ENCODE measurements at places on chromosomes 2 and 18.

- DNase-seq, result no peak
Observed at GRCh38 chr2:217103752-217104545, 244.1 kb upstream of the TNP1 start.

GRCh38 chr2:36456227-36457175 lies 100.9 kb downstream of the CRIM1 start:
- DNase-seq, result peak; percentile 62

GRCh38 chr2:105723431-105723830 lies 21.3 kb upstream of the NCK2 start:
- no peak for DNase-seq

DNA sequence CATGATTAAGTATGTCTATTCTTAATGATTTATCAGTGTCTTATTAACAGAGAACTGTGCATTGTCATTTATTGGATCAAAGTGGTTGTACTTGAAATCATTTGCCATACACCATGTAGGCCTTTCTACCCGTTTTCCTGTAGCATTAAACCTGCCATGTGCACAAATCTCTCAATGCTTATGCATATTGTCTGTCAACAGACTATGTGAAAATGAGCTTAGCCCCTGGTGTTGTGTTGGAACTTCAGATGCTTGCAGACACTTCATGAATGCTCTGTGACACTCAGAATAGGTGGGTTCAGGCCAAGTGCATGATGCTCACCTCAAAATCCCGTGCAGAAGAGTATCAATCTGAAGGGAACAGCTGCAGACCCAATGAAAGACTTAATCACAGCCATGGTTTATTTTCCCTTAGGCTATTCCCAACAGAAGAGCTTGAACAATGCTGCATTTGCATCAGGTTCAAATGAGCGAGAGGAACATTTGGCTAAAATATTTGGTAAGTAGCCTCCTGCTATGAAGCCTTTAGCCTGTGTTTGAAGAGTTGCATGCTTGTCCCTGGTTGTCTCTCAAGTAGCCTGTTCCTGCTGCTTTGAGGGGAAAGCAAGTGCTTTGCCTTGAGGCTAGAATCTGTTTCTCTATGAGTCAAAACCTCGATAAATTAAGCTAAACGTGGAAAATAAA lies 6.1 kb downstream of the C2orf92 start:
- no peak for DNase-seq

DNA sequence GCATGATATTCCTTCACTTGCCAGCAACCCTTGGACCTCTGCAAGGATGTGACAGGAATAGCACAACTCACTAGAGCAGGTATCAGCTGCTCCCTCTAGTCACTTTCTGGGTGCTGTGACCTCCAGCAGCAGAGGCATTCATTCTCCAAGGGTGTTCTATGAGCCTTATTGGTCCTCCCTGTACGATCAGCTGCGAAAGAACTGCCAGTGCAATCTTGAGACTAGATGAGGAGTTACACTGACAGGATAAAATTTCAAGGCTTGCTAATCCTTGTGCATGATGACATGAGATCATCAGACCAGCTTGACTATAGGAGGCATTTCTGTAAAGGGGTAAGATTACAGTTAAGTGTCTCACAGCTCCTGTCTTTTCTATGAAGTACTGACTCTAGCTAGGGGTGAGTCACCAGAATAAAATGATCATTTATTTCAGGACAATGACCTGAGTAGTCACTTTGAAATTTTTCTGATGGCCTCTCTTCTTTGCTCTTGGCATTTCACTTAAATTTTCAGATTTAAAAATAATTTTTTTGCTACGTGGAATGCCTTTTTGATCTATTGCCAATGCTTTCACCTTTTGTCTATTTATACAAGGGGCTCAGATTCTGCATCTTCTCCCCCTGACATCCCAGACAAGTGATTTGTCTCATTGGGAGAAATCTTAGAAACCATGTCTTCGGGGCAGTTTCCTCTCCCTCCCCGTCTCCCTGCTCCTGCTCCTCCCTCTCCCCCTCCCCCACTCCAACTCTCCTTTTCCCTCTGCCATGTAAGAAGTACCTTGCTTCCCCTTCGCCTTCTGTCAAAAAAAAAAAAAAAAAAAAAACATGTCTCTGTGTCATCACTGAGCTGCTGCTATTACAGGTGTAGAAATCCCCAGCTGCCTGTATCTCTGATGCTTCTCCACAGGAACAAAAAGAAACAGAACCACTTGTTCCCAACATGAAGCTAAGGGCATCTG lies 49.2 kb upstream of the FRZB start:
- DNase-seq, result no peak

DNA sequence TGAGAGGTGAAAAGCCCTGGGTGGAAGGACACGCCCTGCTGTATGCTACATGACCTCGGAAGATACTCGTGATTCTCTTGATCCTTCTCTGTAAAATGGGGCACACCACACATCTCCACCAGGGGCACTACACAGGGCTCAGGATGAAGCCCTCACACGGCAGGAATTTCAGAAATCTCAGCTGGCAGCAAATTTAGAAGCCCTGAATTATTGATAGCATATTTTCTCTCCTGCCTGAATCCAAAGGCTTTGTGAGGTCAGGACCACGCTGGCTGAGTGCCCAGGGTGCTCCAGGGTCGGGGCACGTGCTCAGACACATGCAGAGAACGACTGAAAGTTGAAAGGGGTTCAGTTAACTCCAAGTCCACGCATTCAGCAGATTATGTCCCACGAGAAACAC lies 42.1 kb upstream of the GALR1 start:
- no peak for DNase-seq

DNA sequence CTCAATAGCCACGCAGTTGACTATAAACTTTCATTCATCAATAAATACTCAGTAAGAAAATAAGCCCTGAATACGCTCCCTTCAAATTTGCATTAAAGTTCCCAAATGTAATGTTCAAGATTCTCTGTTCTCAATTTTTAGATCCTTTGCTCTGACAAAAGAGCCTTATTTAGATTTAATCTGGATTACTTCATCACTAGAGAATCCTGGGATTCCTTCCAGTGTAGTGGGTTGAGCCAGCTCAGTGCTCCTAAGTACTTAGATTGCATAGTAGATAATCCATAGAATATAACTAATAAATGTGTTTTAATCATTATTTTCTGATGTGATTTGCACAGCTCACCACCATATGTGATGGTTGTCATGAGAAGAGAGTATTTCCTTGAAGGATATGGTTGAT lies 1286.2 kb downstream of the SUCLG1 start:
- DNase-seq, result no peak

DNA sequence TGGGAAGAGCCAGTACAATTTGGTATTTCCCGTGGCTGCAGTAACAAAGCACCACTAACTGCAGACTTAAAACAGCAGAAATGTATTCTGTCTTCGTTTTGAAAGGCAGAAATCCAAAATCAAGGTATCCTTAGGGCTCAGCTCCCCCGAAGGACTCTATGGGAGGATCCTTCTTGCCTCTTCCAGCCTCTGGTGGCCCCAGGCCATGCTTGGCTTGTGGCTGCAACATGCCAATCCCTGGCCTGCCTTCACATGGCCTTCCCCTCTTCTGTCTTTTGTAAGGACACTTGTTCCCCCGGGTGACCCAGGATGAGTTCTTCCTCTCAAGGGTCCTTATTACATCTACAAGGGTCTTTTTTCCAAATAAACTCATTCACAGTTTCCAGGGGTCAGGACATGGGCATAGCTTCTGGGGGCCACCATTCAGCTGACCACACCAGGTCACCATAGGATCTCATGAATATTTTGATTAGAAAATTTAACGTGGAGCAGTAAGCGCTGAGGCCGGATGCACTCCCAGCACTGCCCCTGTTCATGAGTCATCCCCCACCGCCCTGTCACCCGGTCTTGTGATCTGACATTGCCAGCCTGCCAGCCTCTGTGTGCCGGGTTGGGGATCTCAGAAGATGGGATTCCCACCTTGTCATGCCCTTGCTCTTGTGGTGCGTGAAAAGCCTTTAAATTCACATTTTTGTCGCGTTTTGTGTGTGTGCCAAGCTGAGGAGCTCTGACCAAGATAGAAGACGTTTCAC lies 61.2 kb upstream of the B3GNT7 start:
- no peak for DNase-seq

DNA sequence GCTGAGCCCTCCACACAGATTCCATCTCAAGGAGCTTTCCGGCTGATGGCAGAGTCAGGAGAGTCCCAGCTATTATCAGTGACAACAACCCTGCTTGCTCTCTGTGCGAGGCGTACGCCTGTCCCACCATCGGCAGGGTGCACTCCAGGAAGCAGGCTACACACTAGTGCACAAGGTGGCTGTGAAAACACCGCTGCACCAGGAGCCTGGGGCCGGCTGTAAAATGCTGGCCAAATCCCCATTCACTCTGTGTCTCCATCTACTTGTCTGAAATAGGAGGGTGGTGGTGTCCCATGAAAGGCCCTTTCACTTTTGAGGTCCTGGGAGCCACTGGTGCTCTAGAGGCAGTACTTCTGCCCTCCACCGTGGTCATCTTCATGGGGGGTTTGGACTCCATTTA lies 183.2 kb upstream of the SMAD2 start:
- DNase-seq, result no peak

DNA sequence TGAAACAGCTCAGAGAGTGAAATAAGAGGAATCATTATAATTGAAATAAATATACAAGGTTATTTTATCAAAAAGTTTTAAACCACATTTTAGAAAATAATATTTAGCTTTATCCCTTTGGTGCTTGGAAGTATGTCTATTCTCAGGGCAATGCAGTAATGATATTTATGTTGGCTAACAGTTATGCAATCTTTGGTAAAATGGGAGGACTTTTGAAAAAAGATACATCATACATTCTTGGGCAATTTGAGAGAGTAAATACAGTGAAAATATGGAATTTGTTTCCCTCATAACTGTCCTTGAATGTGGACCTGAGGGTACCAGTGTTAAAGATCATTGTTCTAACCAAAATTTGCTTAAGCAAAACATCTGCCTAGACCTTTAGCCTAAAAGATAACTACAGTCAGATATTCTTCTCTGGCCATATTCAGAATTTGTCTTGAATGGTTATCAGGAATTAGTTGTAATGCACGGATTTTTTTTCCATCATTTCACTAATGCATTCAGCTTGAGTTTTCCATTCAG lies 137.2 kb downstream of the LRRTM1 start:
- DNase-seq, result no peak

- DNase-seq, result no peak
Observed at GRCh38 chr2:55200416-55200815, 31.7 kb downstream of the CLHC1 start.

GRCh38 chr18:69885841-69886531 lies 61.7 kb downstream of the CD226 start:
- DNase-seq, result no peak

GRCh38 chr2:61993422-61994024 lies 88.0 kb downstream of the COMMD1 start:
- DNase-seq, result no peak

DNA sequence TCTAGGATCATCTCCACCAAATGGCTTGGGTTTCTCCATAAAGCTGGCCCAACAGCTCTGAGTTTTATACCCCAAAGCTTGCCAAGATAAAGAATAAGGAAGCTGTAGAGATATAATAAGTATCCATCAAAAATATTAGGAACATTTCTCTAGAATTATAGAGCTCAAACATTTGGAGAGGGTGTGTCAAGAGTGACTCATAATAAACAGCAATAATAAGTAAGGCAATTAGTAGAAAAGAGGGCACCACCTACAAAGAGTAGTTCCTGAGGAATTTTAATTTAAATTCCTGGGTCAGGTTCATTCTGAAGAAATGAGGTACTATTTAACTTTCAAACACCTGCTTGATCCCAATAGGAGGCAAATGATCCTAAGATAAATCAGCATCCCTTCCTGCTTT lies 41.4 kb upstream of the NCKAP5 start:
- no peak for DNase-seq

DNA sequence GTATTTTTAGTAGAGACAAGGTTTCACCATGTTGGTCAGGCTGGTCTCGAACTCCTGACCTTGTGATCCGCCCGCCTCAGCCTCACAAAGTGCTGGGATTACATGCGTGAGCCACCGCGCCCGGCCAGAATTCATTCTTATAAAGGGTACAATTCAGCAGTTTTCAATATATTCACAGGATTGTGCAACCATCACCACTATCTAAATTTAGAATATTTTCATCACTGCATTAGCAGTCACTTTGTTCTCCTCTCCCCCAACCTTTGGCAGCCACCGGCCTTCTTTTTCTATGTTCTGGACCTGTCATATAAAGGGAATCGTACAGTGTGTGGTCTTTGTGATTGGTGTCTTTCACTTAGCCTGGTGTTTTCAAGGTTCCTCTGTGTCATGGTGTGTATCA lies 40.7 kb downstream of the TCF7L1 start:
- DNase-seq, result no peak

DNA sequence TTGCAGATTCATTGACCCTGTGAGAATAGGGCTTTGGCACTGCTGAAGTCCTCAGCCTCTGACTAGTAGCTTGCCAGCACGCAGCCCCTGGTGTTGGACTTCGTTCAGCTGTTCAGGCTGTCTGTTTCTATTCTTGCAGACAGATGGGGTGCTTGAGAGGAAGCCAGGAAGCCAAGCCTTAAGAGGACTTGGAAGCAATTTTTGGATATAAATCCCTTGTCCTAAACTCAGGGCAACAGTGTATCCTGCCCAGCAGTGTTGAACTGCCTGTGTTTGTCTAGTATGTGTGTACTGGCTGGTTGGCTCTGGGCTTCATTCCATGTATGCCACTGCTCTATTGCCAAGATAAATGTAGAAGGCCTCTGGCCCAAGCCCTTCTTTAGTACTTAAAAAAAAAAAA lies 108.6 kb downstream of the COMMD1 start:
- peak; percentile 86 for DNase-seq

- no peak for DNase-seq
Observed at GRCh38 chr2:135916207-135916606, 40.0 kb upstream of the MCM6 start.

DNA sequence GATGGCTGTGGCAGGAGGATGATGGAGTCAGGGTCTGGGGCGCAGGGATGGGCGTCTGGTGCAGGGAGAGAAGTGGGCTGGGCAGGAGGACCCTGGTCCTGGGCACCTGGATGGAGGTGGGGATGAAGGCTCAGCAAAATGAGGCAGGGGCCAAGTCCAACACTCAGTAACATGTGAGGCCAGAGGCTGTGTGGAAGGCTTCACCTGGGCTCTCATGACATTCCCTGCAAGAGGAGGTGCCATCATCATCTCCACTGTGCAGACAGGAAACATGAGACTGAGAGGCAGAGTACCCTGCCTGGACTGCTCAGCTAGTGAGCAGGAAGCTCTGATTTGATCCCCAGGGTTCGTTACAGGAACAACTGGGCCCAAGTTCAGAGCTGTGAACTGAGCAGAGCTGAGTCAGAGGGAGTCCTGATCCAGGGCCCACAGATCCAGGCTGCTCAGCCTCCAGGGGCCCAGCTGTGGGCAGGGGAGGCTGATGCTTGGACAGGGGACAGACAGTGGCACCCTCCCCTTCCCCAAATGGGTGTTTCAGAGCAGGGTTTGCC lies 36.9 kb downstream of the HJURP start:
- DNase-seq, result no peak

- no peak for DNase-seq
Observed at GRCh38 chr2:120490091-120490798, 144.3 kb downstream of the INHBB start.

- no peak for DNase-seq
Observed at GRCh38 chr18:36572135-36572856, 256.5 kb downstream of the TPGS2 start.

GRCh38 chr2:27264753-27265535 lies 2.1 kb upstream of the SLC30A3 start:
- peak; percentile 38 for DNase-seq
